Progenitor cell of endocrine pancreas (in vitro differentiated cells): ENCODE measurements at places on chromosomes 6 and 20. TPM values are rescaled to one million over a fixed set of nuclear protein-coding genes. Genes with fewer than 3 reads are reported as not detected.

The ACTR5 gene
- 9.8 and 10.3 TPM in 2 replicates for total RNA-seq

The BTNL2 gene
- total RNA-seq, result not detected in 2 replicates

The SLC35D3 gene
- total RNA-seq, result 0.13 TPM in 1 of 2 replicates, not detected in the other

The PRSS35 gene
- total RNA-seq, result 8.5 and 9.9 TPM in 2 replicates

The MLIP gene
- 1.3 TPM in 1 of 2 replicates, not detected in the other for total RNA-seq

The WASF1 gene
- total RNA-seq, result 45.6 and 46.4 TPM in 2 replicates

The SLC35B2 gene
- total RNA-seq, result 45.9 and 50.3 TPM in 2 replicates

The ORC3 gene
- total RNA-seq, result 30.1 and 31.6 TPM in 2 replicates

The MAS1 gene
- total RNA-seq, result not detected in 2 replicates

The RIPPLY2 gene
- not detected in 2 replicates for total RNA-seq

The HAO1 gene
- total RNA-seq, result not detected in 2 replicates

The AVP gene
- not detected in 2 replicates for total RNA-seq

The SRMS gene
- total RNA-seq, result not detected in 2 replicates

The FILIP1 gene
- total RNA-seq, result 0.31 and 0.73 TPM in 2 replicates
